ENCODE measurements at places on chromosomes 4 and X.

DNA sequence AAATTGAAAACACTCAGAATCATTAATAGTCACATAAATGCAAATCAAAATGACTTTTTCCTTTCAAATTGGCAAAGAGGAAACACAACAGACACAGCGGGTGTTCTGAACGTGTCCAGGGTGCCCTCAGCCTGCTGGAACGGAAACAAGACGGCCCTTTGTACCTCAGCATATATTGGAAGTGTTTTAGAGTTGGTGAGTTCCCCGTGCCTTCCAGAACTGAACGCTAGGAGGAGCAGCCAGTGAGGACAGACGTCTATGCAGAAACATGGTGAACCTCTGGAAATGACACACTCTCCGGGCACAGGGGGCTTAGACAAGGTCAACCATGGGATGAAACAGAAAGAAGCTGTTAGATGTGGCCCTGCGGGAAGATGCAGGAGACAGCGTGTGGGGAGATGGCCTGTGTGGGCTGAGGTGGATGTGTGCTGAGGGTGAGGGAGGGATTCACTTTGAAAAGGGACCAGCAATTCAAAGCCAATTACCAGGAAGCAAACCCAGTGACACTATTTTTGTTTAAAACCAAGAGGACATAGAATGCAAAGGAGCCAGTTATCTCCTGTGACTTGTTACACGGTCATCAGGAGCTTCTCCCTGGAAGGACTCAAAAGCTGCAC lies 40.4 kb downstream of the RNF212 start:
- peak; percentile 69 for DNase-seq

DNA sequence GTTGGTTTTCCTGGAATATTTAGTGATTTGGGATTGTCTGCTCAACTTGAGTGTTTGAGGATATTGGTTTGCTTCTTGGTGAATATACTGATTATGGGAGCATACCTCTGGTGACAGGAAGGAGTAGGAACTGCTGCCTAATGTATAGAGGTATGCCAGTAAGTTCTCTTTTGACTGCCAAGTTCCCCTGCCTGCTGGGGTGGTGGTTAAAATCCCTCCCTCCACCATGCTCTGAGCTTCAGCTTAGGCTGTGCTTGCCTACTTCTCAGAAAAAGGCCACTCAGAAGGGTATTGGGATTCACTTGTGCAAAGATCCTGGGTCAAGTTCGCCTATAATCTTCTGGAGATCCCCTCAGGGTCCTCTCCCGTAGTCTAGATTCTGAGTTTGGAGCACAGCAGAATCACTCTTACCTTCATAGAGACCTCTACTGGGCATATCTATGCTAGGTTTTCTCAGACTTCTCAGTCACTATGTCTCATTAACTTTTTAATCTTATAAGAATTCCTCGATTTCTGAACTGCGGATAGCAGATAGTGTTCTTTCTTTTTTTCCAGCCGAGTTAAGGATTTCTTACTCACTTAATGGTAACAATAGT lies 44.7 kb upstream of the DCK start:
- no peak for DNase-seq

GRCh38 chr4:40432504-40432903 lies 97.4 kb downstream of the CHRNA9 start:
- no peak for DNase-seq

GRCh38 chr4:94690851-94691254 lies 66.9 kb upstream of the BMPR1B start:
- DNase-seq = no peak

- DNase-seq = no peak
These were observed 1.9 kb upstream of the FTSJ1 start for GRCh38 chrX:48474127-48474526.

- no peak for DNase-seq
These were observed 44.6 kb downstream of the RASSF6 start for GRCh38 chr4:73575660-73576059.

- DNase-seq = no peak
These were observed 5.6 kb downstream of the MAOA start for GRCh38 chrX:43661521-43662240.

- DNase-seq = peak; percentile 10
These were observed 7.0 kb upstream of the ATP6AP2 start for GRCh38 chrX:40573763-40574162.

GRCh38 chr4:79874197-79874596 lies 198.8 kb downstream of the ANTXR2 start:
- DNase-seq = no peak

DNA sequence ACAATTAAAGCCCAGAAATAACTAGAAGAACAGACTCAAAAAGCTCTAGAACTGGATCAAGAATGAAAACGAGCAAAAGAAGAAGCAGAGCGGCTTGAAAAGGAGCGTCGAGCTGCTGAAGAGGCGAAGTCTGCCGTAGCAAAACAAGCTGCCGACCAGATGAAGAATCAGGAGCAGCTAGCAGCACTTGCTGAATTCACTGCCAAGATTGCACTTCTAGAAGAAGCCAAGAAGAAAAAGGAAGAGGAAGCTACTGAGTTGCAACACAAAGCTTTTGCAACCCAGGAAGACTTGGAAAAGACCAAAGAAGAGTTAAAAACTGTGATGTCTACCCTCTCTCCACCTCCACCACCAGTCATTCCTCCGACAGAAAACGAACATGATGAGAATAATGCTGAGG lies 56.1 kb upstream of the PPP4R3C start:
- DNase-seq = no peak

GRCh38 chr4:52573551-52573950 lies 85.5 kb downstream of the USP46 start:
- no peak for DNase-seq

- no peak for DNase-seq
These were observed 31.9 kb downstream of the CDKL2 start for GRCh38 chr4:75598390-75598789.

GRCh38 chrX:148804579-148805355 lies 304.4 kb downstream of the AFF2 start:
- no peak for DNase-seq

DNA sequence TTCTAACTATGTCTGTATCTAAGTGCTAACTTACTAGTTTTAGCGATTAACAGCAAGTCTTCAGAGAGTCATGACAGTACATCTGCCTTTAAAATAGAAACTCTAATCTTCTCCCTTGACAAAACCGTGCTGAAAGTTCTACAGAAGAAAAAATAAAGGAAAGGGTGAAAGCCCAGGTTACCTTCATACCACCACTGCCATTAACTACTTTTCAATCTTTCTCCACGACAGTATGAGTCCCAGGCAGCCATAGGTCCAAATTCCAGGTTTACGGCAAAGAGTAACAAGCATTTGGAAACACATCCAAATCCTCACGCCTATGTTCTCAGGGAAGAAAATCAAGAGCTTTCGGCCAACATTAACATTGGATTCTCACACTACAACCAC lies 12.4 kb upstream of the ZCCHC13 start:
- DNase-seq = no peak

GRCh38 chrX:74325130-74326059 lies 21.4 kb downstream of the ZCCHC13 start:
- DNase-seq = no peak

DNA sequence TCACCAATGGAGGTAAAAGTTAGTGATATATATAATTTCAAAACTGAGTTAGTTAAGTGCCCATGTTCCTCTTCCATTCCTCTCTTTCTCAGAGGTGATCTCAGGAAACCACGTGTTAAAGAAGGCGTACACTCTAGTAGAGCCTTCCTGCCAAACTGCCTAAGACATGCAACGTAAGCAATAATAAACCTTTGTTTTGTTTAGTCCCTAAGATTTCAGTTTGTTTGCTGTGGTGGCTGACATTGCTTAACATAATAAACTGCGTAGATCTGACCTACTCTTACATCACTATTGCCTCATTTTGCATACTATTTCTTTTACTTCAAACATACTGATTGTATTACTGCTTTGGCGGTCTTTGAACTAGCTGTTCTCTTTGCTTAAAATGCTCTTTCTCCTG lies 99.2 kb downstream of the JADE1 start:
- DNase-seq = no peak

DNA sequence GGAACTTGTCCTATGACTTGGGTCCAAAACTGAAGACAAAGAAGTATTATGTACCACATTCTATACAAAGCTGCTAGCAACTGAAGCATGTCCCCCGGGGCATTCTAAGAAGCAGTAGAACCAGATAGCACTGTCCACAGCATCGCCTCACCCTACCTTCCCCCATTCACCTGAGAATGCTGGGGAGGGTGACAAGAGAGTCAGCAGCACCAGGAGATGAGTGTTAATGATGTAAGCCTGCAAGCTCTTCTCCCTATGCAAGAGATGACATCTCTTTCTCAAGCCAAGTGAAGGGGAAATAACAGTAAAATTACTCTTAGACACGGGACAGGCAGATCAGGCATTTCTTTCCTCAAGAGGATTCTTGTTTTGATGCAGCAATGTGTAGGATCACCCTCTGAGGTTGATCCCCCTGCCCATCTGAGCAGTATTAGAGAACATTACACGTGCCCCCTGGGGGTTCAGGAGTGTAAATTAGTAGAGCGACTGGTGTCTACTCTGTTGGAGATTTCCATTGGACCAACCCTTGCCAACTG lies 13.9 kb upstream of the TLR1 start:
- DNase-seq = no peak

DNA sequence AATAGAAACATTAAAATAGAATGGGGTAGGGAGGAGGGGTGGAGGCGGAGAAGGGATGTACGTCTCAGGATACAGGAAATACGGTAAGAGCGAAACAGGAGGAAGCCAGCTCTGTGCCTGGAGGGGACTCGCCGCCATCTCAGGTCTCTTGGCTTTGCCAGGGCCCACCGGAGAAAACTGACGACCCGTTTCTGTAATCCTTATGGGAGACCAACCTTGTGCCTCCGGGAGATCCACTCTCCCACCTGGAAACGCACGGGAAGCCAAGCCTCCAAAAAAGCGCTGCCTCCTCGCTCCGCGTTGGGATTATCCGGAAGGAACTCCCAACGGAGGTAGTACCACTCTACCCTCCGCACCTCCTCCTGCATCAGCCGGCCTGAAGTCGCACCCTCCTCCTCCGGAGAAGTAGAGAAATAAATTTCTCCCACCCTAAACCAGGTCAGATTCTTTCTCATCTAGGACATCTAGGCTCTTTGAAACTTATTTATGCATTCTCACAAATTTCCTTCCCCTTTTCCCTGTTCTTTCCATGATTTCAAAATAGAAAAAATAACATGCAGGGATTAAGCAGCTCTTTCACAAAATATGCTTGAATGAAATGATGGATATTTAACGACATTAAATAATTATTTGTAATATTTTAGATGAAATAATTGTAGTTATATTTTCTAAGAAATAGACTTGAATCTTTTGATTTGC lies at the start of gene NBDY:
Gene NBDY (plus strand): TSS at position 92 of the 699 bp plus-strand sequence. CDS start 111 bp downstream, at position 203.
- peak; percentile 21 for DNase-seq

DNA sequence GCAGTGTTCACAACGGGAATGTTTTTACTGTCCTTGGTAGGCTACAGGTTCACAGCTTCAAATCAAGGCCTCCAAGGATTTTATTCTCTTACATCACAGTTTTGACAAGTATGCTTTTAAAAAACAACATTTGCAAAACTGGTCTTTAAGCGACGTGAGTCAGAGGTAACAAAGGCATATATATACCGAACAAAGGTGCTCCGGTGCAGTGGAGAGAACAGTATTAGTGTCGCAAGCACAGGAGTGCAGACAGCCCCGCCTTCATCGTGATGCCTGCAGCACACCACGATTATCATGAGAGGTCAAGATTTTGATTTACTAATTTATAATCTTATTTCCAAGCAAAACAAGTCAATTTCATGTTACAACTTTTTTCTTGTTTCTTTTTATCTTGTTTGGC lies 90.8 kb downstream of the GATB start:
- no peak for DNase-seq

- no peak for DNase-seq
These were observed 5.2 kb downstream of the NLGN4X start for GRCh38 chrX:6223516-6223915.

DNA sequence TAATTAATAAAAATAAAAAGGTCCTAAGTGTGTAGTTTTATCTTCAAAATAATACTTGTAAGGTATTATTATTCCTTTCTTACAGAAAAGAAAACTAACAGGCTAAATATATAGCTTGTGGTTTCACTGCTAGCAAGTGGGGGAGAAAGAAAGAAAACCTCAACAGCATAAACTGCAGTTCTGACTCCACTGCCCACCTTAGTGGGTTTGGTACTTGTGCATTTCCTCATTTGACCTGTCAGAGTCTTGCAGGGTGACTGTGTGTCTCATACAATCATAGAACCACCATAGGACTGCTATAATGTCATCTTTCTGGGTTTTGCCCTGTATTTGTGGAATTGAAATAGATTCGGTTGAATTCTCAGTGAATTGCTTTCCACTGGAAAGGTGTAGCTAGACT lies 94.7 kb upstream of the PUDP start:
- no peak for DNase-seq

DNA sequence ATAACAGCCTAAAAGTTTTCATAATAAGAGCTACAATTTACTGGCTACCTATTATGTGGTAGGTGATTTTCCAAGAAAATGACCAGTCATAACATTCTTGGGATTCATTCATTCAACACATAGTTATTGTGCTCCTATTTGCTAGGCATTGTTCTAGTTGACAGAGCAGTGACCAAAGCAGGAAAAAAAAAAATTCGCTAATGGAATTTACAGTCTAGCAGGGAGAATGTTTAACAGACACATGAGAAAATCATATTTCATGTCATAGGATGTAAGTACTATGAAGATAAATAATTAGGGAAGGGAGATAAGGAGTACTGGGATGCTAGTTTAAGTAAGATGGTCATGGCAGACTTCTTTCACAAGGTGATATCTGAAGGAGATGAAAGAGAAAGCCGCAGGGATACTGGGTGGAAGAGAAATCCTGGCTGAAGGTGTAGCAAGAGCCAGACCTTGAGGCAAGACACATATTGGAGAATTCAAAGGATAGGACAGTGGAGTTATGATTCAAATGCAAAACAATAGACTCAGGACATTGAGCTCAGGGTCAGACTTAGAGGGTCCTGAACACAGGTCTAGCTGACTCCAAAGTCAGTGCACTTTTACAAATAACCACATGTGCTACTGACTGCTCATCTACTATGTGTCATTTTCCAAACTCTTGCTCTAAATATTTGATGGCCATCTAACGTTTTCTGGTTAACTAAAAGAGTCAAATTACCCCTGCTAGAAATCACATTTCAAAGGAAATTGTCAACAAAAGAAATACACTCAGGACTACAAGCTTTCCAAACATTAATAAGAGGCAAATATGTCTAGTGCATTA lies 20.4 kb downstream of the SPCS3 start:
- no peak for DNase-seq

- DNase-seq = peak; percentile 40
These were observed 61.1 kb upstream of the VAMP7 start for GRCh38 chrX:155819966-155820491.
